ENCODE measurements at places on chromosomes 5 and 9.

GRCh38 chr5:60295423-60295822 is 401.9 kb upstream of the PDE4D start:
- DNase-seq = peak; percentile 41

GRCh38 chr5:16531063-16531648 is 65.6 kb upstream of the ZNF622 start:
- no peak for DNase-seq

GRCh38 chr5:159682623-159683022 is 233.7 kb upstream of the ADRA1B start:
- DNase-seq = no peak

- DNase-seq = peak; percentile 99
These were observed 35.6 kb downstream of the DAB2IP start for GRCh38 chr9:121686930-121687541.

DNA sequence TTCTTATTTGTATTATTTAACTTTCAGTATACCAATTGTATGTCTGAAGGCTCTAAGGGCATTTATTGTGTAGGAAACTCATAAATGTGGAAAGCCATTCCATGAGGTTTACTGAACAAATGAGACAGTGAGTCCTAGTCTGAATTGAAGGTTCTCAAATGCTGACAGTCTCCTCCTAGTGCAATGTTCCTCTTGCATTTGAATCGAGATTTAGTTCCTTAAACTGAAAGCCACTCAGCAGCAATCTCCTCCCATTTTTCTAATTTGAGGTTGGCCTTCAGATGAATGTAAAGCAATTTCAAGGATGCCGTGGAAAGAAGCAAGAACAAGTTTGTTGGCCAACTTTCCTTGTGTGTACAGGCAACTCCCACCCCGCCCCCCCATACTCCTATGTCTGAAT is 493.2 kb upstream of the KLF4 start:
- no peak for DNase-seq

DNA sequence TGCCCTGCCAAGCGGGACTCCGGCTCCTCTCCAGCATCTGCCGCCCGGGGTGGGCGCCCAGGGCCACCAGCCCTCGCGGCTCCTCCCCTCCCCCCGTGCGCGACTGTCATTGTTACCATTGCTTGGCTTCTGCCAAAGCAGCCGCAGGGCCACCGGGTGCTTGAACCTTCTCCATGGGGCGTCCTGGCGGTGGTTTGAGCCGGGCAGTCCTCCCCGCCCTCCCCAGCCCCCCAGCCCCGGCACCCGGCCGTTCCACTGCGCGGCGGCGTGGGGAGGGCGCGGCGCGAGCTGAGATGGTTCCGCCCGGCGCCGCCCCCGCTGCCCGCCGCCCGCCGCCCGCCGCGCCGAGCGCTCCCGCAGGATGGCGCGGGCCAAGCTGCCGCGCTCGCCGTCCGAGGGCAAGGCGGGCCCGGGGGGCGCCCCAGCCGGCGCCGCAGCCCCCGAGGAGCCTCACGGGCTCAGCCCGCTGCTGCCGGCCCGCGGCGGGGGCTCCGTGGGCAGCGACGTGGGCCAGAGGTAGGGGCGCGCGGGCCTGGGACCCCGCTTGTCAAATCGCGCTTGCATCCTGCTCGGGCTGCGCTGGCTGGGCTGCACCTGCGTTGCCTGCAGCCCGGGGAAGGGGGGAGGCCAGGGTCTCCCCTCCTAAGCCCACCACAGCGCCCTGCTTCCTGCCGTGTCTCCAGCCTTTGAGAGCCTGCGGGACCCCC is 34.4 kb downstream of the KCNT1 start:
- DNase-seq = no peak

- DNase-seq = peak; percentile 87
These were observed 181.5 kb upstream of the RAI14 start for GRCh38 chr5:34474573-34475021.

GRCh38 chr5:113397046-113397445 is 37.7 kb downstream of the TSSK1B start:
- DNase-seq = no peak
